Occipital lobe (tissue), 3 donors: ENCODE measurements at places on chromosomes 6 and 20. TPM values are rescaled to one million over a fixed set of nuclear protein-coding genes. Genes with fewer than 3 reads are reported as not detected.

Gene C20orf144
- not detected for total RNA-seq

Gene EFCAB8
- not detected for total RNA-seq

Gene GJA1
- 87.7 TPM for total RNA-seq

Gene EPHA7
- total RNA-seq = 102 TPM

Gene LY6G6C
- total RNA-seq = 0.31 TPM

DNA sequence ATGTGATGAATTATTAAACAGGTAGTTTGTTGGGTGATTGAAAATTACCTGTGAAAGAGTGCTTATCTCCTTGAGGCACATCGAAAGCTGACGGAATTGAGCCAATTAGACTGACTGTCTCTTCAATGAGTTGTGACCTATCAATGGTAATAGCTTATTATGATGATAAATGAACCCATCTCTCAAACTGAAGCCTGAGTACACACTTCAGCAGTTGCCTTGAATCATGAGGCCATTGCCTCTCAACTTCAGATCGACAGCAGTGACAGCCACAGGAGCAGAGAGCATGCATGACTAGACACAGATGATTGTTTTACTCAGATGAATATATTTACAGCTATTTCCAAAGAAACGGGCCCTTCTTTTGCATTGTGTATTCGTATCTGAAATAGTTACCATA, 323.9 kb downstream of the LAMA2 start:
- no peak for DNase-seq

DNA sequence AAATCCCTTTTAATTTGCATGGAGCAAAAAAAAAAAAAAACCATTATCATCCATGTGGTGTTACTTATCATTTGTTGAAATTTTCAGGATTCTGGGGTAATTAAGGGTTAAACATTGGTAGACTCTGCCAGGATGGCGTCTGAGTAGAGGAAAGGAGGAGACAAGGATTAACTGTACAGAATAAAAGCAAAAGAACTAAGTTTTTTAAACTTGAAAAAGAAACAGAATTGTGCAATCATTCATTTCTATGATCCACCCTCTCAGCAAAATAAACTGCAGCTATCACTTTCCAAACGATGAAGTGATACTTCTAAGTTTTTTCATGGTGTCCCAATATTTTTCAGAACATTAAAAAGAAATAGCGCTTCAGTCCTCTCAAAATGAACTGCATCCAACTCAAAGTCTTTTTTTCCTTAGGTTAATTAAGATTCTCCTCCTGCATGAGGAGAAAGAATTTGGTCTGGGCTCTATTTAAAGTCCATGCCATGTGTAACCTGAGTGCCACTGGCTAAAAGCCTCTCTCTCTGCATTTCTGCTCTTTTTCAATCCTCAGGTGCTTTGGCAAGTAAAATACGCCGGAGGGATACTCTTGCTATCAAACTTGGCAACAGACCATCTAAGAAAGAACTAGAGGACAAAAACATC, 69.5 kb upstream of the LTV1 start:
- DNase-seq = no peak

GRCh38 chr6:41503827-41504465, 42.2 kb upstream of the FOXP4 start:
- no peak for DNase-seq

DNA sequence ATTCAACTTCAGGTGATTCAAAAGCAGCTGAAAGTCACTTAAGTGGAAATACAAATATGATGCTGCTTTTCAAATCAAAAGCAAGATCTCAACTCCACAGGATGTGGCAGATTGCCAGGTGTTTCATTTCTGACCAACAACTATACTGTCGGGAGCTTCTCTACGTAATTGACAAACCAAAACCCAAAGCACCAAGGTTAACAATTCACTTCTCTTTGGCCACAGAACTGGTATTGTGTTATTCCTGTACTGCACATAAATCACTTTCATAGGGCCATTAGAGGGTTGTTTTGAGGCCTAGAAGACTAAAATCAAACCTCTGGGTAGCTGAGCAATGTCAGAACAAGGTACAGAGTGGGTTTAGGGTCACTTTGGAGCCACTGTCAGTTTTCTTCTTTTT, 169.7 kb downstream of the HAO1 start:
- no peak for DNase-seq
